Heart left ventricle (tissue), 16 donors: ENCODE measurements at places on chromosomes 6 and 20.

DNA sequence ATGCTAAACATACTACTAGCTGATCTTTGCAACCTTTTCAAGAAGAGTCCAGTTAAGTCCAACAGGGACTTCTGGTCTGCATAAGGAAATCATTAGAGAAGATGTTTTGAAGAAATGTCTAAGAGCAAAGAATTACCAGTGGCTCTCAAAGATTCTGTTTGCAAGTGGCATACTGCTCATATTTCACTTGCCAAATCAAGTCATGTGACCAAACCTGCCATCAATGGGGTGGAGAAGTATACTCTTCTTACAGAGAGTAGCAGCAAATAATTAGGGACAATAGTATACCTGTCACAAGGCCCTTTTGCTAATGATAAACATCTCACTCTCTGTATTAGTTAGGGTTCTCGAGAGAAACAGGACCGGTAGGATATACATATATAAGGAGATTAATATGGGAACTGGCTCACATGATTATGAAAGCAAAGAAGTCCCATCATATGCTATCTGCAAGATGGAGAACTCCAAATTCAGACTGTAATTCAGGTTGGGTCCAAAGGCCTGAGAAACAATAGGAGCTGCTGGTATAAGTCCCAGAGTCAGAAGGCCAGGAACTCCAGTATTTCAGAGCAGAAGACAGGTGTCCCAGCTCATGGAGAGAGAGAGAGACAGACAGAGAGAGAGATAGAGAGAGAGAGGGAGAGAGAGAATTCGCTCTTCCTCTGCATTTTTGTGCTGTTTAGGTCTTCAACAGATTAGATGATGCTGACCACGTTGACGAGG, 111.5 kb downstream of the LCA5 start:
- no peak for DNase-seq

- DNase-seq = no peak
Measured at GRCh38 chr6:38086346-38086745, 266.8 kb downstream of the ZFAND3 start.

- DNase-seq = no peak
Measured at GRCh38 chr6:40322336-40322735, 264.8 kb downstream of the LRFN2 start.

GRCh38 chr20:3166338-3166912, 6.8 kb upstream of the FASTKD5 start:
- DNase-seq = no peak

DNA sequence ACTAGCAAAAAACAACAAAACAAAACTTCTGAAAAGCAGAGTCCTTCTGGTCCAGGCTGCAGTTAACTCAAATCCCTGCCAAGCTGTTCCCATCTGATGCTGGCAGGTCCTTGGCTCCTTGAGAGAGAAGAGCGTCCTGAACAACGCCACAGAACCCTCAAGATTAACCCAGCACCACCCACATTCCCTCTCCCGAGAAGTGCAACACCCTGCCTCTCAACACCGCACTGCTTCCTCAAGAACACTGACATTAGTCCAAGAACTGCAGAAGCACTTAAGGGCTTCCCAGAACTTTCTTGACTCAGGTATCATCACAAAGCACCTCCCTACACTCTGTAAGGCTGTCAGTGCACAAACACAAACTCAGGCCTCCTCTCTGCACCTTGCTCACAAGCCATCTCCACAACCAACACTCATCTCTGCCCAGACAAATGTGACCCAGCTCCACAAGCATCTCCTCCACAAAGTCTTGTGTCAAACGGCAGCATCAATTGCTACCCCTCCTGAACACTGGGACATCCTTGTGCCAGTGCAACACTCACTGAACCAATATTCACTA, 7.5 kb downstream of the MRPL14 start:
- no peak for DNase-seq

DNA sequence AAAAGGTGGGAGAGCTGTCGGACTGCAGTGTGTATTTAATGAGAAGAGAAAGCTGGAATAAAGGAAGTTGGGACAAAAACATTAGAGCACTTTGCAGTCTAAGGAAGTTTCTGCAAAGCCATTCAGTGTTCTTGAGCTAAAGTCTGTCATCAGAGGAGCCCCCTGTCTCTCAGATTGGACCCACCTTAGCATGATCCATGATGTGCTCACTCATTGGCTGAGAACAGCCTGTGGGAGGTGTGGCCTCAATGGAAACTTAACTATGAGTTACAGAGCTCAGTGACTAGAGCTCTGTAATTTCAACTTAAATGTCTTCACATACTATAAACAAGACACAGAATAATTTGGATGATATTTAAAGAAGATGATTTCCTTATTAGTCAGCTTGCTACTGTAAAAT, 437.0 kb downstream of the BTBD3 start:
- DNase-seq = no peak

- no peak for DNase-seq
Measured at GRCh38 chr6:118856301-118856700, 37.7 kb upstream of the ASF1A start.

DNA sequence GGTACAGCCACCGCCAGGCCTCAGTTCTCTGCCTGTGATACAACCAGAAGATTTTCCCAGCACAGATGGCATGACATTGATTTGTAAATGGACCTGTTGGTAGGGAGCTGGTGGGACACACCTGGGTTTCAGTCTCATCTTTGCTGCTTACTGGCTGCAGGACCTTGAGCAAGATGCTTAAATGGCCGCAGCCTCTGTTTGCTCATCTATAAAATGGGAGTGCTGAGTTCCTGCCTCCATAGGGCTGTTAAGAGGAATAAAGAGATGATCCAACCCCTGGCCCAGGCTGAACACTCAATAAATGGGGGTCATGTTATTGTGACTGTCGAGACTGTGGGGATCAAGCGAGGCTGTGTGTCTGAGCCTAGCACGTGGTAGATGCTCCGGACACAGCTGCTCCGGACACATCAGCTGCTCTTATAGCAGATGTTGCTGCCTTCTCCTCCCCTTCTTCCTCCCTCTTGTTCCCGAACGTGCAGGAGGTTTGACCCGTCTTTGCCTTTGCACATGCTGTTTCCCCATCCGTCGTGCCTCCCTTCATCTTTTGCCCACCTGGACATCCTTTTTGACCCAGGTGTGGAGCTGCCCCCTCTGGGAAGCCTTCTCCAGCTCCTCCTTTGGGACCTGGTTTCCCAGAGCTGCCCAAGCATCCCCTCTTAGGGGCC, 29.2 kb downstream of the DLGAP4 start:
- peak; percentile 45 for DNase-seq

GRCh38 chr6:125201961-125202729, 48.6 kb downstream of the TPD52L1 start:
- peak; percentile 50 for DNase-seq

DNA sequence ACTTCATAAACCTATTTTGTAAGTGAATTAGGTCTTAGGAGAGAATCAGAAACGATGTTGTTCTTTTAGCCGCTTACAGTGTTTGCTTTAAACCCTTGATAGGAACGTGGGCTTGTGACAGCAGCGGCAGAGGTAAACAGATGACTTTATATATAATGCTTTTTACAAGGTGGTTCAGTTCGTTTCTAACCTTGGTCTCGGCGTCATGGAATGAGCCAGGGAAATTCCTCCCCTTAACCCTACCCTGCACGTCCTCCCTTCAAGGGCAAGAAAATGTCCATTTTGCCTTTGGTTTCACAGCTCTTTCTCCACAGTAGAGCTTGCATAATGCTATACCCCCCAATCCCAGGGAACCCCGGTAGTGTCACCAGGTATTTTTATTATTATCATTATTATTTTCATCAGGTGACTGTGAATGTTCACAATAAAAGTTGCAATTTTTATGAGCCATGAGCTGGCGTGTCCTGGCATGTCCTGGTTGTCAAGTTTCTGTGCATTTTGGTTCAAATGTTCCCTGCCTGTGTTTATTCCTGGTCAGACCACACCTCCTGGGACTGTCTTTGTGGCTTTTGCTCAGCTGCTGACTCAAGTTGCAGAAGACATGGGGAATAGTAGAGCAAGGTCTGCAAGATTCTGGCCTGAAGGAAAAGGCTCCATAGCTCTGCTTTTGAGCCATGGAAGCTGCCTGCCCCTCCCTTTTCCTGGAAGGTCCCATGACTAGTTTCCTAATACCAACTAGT, 112.8 kb upstream of the BMP2 start:
- DNase-seq = no peak

DNA sequence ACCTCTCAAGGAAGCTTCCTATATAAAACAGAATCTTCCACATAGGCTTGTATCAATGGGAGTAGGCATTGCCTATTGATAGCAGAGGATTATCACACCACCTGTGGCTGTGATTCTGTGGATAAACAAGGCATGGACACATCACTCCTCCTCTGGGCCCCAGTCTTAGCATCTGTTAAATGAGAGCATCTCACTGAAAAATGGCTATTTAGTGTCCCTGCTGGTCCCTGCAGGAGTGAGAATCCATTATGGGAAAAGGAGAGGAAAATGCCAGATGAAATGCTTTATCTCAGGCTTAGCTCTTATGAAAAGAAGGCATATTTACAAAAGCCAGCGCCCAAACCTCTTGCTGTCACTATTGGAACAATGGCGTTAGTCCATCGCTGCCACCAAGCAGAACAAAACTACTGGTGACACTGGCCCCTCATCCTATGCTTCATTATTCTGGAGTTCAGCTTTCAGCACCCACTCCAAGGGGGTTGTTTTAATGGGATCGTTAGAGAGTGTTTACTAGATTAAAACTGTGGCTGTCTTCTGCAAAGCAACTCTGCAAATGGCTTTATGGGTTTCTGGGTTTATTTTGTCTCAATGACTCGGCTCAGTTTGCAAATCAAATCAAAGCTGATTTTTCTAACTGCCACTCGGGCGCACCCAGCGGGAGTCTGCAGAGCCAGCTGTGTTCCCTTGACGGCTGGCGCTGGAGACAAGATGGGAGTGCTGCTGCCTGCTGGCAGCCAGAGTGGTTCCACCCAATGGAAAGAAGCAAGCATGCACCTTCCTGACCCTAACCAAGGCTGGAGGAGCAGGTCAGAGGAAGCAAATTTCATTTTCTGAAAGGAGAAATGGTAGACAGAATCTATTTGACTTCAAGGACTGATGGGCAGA, 658.8 kb upstream of the CHD6 start:
- no peak for DNase-seq

DNA sequence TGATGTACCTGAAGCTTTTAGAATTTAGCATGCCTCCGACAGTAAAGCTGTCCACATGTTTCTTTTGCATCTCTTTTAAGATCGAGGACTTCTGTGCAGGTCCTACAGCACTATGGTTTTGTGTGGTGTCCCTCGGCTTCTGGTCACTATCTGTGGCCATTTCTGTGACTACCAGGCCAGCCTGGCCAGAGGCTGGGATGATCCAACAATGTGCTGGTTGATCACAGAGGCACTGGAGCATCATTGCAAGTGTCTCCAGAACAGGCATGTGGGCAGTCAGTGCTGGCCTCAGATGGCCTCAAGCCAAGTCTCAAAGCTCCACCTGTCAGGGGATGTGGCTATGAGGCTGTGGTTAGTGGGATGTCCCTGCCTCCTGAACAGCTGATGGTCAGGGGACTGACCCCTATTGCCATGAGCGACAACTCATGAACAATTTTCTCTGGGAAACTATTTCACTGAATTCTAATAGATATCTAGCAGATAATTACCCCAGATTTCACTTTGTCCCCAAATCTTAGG, 136.6 kb downstream of the SYNDIG1 start:
- DNase-seq = no peak

DNA sequence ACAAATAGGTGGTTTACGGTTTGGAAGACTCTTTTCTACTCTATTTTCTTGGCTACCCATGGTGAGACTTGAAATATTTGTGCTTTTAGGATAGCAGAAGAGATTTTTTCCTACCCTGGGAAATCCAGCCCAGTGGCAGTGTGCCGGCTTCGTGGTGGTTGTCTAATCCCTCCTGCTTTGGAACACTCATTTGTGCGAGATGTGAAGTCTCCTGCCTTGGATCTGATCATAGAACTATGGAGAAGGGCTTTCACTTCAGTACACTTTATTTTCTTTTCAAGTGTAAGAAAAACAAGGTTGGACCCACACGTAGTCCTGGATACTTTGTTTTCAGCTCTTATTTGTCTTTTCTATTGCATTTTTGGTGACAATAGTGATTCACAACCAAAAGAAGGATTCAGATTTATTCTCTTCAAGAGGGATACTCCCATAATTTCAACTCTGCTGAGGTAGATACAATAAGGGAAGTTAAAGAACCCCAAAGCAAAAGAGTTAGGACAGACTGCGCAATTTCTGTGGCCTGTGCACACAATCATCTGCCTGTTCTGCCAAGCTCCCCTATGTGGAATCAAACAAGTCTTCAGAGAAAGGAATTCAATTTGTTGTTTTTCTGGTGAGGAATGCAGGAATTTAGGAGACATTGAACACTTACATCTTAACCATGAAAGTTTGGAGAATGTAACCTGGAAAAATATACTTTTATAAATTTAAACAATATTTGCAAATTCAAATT, 413.2 kb downstream of the GJA1 start:
- DNase-seq = no peak

GRCh38 chr6:156807795-156808194, 30.6 kb downstream of the ARID1B start:
- DNase-seq = no peak

DNA sequence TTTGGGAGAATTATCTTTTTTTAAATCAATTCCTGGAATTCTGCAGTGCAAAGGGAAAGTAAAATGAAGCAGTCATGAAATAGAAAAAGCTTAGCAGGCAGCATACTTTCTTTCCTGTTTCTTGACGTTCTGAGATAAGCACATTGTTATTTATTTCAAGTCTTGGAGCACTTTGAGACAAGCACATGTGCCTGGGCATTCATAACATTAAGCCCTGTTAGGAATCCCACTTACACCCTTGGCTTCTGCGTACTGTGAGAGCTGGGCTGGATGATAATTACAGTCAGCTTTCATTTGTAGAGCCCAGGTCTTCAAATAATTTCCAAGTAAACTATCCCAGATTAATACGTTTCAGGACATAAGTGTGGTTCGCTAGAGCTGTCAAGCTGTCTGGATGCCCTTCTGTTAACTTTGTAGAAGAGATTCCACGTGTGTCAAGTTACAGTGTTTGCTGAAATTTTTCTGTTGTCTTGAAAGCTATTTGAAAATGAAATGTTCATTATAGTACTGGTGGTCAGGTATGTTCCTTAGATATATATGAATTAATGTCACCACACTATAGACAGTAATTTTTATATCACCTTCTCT, 8.9 kb downstream of the FARS2 start:
- no peak for DNase-seq

- DNase-seq = no peak
Measured at GRCh38 chr20:44468044-44468782, 7.5 kb upstream of the TTPAL start.

- DNase-seq = no peak
Measured at GRCh38 chr20:42982218-42982617, 207.5 kb downstream of the PTPRT start.

- DNase-seq = no peak
Measured at GRCh38 chr6:83517500-83517899, 5.2 kb downstream of the PRSS35 start.
